ENCODE measurements at places on chromosomes 1 and 21. TPM values are rescaled to one million over a fixed set of nuclear protein-coding genes. Genes with fewer than 3 reads are reported as not detected.

Gene GSTM5
- total RNA-seq, result 6.5 TPM

Gene AK4
- 40.1 TPM for total RNA-seq

Gene CDK18
- total RNA-seq, result 6.5 TPM

Gene VASH2
- total RNA-seq, result 30.9 TPM

Gene FCRL4
- total RNA-seq, result 0.12 TPM

Gene LCE1C
- not detected for total RNA-seq

Gene LDLRAD1
- total RNA-seq, result 1.2 TPM

Gene LCE3E
- not detected for total RNA-seq

Gene CFAP141
- 8.4 TPM for total RNA-seq

Gene CYP4A22
- total RNA-seq, result 0.31 TPM

Gene PADI3
- 0.63 TPM for total RNA-seq

Measured in testis (tissue), 5 donors.